Activated CD8-positive, alpha-beta T cell treated with anti-CD3 and anti-CD28 coated beads, Interleukin-2, amount 10 ng/mL, durations not matched to agents 7 days and 5 days (primary cell): ENCODE measurements at places on chromosomes 6 and 20. TPM values are rescaled to one million over a fixed set of nuclear protein-coding genes. Genes with fewer than 3 reads are reported as not detected.

FOXF2 gene
- not detected for total RNA-seq

TEAD3 gene
- total RNA-seq: 0.18 TPM

HLA-DRA gene
- 30.9 TPM for total RNA-seq

C4A gene
- total RNA-seq: 3.6 TPM
